ENCODE measurements at places on chromosomes 5 and 9.

DNA sequence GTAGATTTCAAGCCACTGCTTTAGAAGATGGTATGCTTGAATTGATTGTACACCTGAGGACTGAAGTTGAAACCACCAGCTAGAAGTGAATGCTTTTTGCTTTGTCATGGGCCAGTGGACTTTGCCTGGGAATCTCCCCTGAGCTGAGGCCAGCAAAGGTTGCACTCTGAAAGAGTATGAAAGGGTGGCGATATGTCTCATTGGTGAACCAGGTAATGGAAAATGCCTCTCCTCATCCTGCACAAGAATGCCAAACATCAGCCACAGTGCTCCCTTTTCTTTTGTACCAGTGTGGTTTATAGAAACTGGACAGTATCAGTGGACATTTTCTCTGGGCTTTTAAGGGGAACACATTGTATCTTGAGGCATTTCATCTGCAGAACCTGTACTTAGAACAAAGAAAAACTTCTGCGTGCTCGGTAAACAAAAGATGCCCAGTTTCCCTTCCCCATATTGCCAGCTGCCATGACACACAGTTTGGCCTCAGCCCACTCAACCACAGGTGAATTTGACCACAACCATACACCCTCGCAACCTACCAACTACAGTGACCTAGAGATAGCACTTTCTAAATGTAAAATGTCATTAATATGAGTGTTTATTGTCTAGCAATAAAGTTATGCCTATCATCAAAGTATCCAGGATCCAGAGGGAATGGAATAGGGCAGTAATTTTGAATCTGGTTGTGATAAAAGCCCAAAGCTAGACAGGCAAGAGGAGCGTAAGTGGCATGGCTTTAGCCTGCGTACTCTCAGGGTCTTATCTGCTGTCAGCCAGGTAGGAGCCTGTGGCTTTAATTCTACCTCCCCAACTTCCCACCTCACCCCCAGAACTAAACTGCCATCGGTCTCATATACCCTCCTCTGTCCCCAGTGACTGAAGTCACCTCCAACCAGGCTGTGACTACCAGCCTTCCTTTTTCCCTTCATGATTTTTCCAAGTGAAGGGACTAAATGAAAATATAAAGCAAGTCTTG, 79.5 kb upstream of the LHFPL2 start:
- DNase-seq: no peak

DNA sequence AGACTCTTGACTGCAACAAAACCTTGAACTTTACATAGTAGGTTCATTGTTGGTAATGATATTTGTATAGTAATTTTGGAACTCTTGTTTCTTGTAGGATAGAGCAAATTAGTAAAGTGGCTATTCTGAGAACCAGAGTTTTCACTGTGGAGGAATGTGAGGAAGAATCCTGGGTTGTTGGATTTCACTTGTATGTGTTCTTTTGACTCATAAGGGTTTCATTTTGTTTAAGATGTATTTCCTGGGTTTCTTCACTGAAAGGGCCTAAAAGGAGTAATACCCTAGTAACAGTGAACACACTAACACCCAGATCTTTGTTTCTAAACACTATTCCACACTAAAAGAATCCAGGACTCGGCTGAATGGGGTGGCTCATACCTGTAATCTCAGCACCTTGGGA, 20.1 kb downstream of the TTC1 start:
- no peak for DNase-seq

DNA sequence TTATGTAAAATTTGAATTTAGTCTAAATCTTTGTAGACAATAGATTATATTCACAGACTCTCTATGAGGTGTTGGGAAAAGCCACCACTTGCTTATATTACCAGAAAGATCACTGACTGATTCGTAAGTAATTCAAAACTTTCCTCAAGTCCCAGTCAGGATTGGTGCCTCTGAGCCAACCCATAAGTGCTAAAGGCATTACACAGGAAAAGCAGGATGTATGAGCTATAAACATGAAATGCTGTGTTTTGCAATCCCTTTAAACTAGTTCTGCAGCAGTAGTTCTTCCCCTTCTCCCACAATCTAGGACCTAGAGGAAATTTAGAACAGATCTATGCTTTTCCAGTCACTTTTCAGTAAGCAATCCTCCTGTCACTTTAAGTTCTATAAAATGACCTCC, 48.0 kb downstream of the SHLD3 start:
- no peak for DNase-seq

DNA sequence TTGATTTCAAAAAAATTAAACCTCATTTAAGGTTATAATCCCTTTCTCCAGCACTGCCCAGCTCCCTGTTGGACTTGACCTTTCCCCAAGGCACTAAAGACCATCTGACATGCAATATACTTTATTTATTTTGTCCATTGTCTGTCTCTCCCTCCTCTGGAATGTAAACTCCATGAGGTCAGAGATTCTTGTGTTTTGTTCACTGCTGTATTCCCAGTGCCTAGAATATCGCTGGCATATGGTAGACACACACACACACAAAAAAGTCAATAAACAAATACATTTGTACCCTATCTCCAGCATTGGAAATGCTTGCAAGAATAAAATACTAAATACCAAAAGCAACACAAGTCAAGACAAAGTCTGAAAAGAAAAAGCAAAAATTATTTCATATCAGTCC, 17.3 kb upstream of the ARSB start:
- DNase-seq: no peak

GRCh38 chr5:79529110-79529509, 15.2 kb upstream of the HOMER1 start:
- no peak for DNase-seq

- no peak for DNase-seq
These were observed 30.3 kb downstream of the SUSD1 start for GRCh38 chr9:112144807-112145206.

GRCh38 chr9:90299968-90300367, 342.7 kb downstream of the DIRAS2 start:
- no peak for DNase-seq

DNA sequence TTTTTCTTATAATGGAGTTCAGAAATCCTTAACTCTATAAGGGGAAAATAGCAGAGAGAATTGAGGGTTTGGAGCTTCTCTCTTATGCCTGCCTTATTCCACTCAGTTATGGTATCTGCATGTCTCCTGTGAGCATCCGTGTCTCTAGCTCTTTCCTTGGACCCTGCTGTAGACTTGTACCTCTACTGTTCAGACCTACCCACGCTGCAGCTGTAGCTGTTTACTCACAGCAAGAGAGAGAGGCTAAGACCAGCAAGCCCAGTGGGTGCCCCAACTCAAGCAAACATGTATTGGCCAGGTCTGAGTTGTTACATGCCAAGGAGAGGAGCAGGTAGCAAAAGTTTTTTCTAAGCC, 7.1 kb upstream of the PCSK1 start:
- DNase-seq: no peak

DNA sequence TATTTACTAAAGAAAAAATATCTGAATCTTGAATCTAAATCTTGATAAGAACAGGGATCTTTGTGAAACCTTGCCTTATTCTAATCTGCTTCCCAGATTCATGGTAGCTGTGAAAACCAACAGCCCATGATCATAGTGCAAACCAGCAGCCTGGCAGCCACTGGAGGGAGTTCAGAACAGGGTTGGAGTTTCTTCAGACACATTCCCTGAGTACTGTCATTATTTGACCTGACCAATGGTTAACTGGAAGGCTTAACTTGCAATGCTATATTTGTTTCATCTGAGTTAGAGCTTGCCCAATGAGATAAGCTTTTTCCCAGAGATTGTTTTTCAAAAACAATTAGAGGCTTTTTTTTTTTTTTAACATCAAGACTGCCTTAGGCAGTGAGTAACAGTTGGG, 47.8 kb downstream of the LOX start:
- DNase-seq: no peak

- no peak for DNase-seq
These were observed 13.5 kb downstream of the B4GALT1 start for GRCh38 chr9:33153666-33154065.

- DNase-seq: no peak
These were observed 7.0 kb downstream of the MAMDC4 start for GRCh38 chr9:136858844-136859757.

DNA sequence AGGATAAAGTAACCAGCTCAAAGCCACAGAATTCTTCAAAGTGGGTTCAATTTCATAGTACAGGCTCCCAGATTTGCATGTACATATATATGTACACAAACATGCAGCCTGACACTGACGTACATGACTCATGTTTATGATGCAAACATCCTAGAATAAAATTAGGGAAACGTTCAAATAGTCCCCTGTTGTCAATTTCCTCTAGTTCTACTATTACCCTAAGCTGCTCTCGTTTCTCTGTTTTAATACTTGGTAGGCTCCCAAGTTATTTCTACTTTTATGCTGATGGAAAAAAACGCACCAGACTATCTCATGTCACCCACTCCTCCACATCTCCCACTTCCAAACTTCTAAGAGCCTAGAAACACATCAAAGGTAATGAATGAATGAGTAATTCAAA, 229.7 kb downstream of the EPB41L4A start:
- no peak for DNase-seq
